Stimulated activated CD4-positive, alpha-beta T cell treated with anti-CD3 and anti-CD28 coated beads, Interleukin-4, amount 100 ng/mL, for 1 hour (primary cell): ENCODE measurements at places on chromosomes 16 and 17.

GRCh38 chr17:80647746-80648145 is 103.1 kb downstream of the RPTOR start:
- no peak for DNase-seq

DNA sequence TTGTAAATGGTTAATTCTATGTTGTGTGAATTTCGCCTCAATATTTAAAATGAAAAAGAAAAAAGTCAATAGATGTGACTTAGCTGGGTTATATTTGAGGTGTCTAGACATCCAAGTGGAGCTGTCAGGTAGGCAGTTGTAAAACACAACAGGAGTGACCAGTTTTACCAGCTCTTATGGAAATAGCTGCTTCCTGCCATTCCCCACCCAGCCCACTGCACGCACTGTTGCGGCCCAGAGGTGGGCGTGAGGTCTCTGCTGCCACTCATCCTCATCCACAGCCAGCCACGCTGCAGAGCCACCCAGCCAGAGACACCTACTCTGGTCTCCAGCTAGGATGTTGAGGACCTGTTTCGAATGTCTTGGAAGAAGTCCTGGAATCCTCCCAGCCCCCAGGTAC is 3.4 kb upstream of the CARD14 start:
- DNase-seq = no peak

- DNase-seq = no peak
Measured at GRCh38 chr17:38658741-38659345, 15.9 kb downstream of the EPOP start.

GRCh38 chr16:59161679-59162078 is 427.6 kb upstream of the GOT2 start:
- no peak for DNase-seq

DNA sequence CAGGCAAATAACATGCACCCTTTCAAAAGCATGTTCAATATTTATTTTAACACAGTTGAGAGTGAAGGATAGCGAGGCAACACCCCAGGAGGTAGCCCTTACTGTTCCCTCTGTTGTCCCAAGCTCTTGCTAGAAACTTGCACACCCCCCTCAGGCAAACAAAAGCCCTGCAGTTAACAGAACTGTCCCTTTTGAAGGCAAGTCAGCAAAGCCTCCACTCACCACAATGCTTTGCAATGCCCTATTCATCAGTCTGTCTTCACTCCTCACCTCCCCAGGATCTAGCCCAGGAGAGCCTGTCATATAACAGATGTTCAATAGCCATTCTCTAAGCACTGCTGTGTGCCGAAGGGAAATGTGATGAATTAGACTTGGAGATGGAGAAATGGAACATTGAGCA is 3.5 kb upstream of the CNEP1R1 start:
- no peak for DNase-seq

- DNase-seq = no peak
Measured at GRCh38 chr17:72466606-72467005, 345.8 kb downstream of the SOX9 start.

DNA sequence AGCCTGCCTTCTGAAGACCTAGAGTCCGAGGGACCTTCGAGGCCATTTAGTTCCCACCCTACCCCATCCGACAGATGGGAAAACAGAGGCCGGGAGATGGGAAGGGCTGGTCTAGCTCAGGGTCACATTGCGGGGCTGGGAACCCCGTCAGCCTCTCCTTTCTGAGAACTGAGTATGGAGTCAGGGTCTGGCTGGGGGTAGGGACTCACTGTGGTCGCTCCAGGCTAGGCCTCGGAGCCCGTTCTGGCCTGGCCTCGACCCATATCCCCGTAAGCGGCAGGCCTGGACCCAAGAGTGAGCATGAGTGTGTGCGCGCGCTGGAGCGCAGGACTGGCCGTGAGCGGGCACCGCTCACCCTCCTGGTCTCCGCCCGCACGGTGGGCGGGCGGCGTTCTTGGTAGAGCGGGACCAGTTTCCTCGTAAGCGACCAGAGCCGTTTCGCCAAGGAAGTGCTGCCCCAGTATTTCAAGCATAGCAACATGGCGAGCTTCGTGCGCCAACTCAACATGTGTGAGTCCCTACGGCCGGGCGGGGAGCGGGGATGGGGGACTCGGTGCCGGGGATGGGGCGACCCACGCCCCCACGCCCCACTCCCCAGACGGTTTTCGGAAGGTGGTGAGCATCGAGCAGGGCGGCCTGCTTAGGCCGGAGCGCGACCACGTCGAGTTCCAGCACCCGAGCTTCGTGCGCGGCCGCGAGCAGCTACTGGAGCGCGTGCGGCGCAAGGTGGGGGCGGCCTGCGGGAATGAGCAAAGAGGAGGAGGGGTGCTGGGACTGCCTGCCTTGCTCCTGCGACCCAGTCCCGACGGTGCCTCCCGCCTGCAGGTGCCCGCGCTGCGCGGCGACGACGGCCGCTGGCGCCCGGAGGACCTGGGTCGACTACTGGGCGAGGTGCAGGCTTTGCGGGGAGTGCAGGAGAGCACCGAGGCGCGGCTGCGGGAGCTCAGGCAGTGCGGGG is 855 bp downstream of the HSF4 start:
- no peak for DNase-seq

DNA sequence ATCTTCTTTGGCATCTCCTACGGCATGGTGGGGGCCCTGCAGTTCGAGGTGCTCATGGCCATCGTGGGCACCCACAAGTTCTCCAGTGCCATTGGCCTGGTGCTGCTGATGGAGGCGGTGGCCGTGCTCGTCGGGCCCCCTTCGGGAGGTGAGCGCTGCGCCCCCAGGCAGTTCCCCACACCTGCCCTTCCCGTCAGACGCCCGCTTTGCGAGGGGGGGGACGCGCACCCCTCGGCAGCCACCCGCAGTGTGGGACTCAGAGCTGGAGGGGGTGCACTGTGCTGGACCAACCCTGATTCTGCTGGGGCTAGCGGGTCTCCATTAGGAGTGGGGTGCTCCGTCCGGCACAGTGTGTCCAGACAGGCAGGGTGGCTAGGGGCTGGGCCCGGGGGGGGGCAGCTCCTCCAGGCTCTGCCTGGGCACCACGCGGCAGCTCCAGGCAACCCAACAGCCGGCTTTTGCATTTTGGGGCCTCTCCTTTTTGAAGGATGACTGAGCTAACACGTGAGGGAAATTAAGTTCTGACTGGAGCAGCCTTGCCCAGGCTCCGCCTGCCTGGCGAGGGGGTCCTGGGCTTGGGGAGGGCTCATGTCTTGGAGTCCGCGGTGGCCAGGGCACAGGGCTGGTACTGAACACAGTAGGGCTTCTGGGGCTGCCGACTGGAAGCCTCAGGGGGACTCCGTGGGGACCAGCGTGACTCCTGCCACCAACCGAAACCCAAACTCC is 9.1 kb downstream of the SLC16A3 start:
- DNase-seq = no peak

GRCh38 chr17:42525221-42525620 is 10.8 kb upstream of the NAGLU start:
- DNase-seq = no peak

DNA sequence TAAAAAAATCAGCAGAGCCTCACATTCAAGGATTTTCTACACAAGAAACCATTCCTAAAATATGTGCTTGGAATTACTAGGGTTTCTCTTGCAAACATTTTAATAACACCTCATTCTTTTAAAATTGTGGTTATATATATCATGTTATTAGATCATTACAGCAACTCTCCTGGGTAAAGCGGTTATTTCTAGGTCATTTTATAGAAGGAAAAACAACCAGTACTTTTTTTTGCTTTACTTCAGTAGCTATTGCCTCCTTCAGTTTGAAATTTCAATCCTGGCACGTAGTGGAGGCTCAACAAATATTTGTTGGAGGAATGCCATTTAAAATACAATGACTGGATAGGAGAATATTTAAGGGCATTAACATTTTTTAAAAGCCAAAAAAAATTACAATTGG is 220.6 kb downstream of the CDRT15L2 start:
- no peak for DNase-seq
